ENCODE measurements at places on chromosomes 3 and 15. TPM values are rescaled to one million over a fixed set of nuclear protein-coding genes. Genes with fewer than 3 reads are reported as not detected.

DNA sequence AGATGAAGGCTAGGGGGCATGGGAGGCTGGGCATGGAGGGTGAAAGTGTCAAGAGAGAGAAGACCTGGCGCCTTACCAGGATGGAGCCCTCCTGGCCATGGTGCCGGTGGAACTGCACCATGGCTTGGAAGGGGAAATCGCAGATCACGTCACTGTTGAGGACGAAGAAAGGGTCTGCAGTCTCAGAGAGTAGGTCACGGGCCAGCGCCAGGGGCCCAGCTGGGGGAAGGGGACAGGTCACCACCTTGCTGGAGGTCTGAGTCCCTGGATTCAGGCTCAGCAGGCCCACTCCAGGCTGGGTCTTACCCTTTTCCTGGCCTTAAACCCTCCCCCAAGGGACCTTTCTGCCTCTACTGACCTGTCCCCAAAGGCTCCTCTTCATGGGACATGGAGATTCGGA lies 855 bp downstream of the GMPPB start:
- no peak for DNase-seq

DNA sequence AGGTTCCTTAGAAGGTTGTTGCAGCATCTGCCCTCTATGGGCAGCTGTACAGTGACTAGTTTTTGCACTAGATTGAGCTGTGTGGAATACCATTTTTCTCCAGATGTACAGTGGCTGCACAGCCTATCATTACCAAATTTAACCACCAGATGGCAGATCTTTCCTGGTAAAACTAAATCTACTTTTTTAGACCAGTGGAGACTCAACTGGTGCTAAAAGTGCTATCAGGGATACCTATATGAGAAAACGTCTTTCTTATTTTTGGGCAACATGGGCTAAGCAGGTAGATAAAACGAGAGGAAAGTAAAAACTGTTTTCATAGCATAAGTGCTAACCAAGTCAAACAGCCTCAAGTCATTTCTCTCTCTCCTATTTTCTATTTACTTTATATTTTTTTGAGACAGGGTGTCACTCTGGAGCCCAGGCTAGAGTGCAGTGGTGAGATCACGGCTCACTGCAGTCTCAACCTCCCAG lies 21.2 kb downstream of the IGSF10 start:
- DNase-seq, result no peak

DNA sequence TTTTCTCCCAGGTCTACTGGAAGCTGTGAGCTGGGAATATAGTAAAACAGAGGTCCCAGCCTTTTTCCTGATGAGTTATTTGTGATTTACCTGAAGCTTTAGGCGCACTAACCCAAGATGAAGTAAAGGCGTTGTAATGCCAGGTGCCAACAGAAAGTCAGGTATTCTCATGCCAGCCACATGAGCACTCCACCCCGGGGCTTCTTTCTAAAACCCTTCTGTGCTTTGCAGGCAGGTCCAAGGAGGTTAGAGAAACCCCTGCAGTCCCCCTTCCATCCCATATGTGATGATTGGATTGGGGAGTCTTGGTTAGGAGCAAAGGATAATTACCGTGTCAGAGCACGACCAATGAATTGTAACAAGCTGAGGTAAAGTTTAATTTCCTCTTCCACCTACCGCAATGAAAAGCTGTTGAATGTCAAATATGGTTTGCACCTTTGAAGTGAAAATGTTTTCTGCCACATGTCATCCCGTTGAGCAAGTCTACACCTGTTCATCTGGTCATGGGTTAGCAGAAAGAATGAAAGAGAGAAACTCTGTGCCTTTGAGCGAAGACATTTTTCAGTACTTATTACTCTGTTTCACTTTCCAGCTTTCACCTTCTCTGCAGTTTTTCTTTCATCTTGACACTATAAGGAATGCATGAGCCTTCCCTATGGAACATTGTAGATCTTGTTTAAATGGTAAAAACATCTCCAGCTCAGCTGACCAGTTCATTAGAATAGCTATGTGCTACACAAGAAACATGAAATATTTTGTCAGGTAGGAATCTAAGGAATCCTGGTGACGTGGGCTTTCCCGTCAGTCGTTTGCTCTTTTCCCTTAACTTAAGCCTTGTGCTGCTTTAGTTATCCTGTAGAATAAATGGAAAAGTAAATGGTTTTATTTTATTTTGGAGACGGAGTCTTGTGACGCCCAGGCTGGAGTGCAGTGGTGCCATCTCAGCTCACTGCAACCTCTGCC lies 204.6 kb upstream of the IL12A start:
- no peak for DNase-seq

DNA sequence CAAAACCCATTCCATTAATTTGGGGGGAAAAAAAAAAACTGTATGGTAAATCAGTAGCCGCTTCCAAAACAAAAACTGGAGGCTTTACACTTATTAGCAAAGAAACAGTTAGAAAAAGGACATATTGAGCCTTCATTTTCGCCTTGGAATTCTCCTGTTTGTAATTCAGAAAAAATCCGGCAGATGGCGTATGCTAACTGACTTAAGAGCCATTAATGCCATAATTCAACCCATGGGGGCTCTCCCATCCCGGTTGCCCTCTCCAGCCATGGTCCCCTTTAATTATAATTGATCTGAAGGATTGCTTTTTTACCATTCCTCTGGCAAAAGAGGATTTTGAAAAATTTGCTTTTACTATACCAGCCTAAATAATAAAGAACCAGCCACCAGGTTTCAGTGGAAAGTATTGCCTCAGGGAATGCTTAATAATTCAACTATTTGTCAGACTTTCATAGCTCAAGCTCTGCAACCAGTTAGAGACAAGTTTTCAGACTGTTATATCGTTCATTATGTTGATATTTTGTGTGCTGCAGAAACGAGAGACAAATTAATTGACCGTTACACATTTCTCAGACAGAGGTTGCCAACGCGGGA lies 9.4 kb upstream of the RPL24 start:
- no peak for DNase-seq

The PLA1A gene
- total RNA-seq, result 3.1 TPM

GRCh38 chr3:11381563-11381962 lies 109.4 kb downstream of the ATG7 start:
- no peak for DNase-seq

The ALG1L2 gene
- total RNA-seq, result 1.2 TPM

DNA sequence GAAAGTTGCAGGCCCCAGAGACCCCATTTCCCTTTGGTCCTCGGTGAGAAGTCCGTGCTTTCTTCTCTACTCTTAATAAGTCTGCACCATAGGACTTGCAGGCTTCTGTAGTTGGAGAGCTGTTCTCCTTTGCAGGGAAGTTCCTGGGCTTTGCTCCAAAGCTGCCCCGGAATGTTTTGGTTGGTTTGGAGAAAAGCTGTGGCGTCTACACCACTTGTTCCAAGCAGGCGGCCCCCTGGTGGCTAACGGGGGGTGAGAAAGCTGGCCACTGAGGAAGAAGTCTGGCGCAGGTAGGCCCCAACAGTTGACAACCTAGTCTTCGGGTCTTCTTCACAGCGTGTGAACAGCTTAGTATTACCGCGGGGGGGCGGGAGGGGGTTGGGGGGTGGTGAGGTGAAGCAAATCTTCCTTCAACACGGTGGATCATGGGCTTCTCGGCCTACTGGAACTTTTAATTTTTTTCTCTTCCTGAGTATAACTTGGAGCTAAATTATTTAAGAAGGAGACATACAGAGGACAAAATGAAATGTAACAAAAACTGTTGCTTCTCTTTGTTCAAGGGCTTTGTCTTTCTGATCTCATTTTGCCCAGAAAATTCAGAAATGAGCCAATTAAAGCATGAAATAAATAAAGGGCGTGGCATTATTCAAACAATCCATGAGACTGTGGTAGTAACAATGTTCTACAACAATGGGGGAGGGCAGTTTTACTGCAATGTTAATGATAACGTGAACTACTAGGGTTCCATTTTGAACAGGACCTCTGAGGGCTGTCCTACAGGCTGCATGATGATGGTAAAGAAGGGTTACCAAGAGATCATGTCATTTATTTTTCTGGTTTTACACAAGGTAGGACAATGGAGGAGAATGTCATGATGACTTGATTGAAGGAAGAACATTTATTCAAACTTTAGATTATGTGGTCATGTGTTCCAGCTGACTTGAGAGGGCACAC lies 2.2 kb upstream of the THRB start:
- DNase-seq, result peak; percentile 54

GRCh38 chr3:65368866-65369265 lies 669.9 kb downstream of the MAGI1 start:
- no peak for DNase-seq

The SEC61A1 gene
- 58.6 TPM for total RNA-seq

The KLHL40 gene
- total RNA-seq, result not detected

The GOLGA6B gene
- total RNA-seq, result 0.36 TPM

GRCh38 chr3:52223449-52224408 lies 1.7 kb downstream of the TLR9 start:
- DNase-seq, result no peak

The ISLR gene
- total RNA-seq, result 30.0 TPM

- peak; percentile 86 for DNase-seq
Observed at GRCh38 chr15:75204340-75205063, 2.8 kb downstream of the C15orf39 start.

The POTEB gene
- not detected for total RNA-seq

- no peak for DNase-seq
Observed at GRCh38 chr15:78614021-78614420, 6.8 kb downstream of the CHRNA3 start.

The ANKUB1 gene
- not detected for total RNA-seq

DNA sequence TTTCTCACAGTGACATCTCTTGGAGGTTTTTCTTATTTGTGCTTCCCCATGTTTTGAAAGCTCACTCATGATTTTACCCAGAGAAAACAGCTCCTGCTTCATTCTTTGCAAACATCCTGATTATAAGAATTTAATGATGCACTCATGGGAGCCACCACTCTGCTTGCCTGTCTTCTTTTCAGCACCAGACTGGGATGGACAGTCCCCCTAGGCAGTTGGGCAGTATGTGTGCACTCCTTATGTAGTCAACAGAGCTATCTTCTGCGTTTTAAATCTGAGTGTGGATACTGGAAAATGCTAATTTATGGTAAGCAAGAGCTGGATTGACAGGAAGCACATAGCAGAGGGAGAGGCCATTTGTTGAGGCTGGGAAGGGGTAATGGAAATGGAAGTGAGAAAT lies 276.1 kb downstream of the AGBL1 start:
- no peak for DNase-seq

DNA sequence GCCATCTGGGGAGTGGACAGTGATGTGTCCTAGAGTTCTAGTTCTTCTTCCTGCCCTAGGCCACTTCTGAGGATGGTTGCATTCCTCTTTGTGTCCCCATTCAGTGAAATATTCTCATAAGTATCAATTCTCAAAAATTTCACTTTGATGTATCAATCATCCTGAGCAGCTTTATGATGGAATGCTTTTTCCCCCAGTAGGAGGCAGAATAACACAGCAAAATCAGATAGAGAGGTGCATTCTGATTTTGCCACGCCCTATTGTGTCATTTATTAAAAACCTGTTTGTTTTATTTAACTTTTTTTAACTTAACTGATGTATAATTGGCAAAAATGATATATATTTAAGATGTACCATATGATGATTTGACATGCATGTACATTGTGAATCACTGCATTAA lies 656.0 kb upstream of the GRM7 start:
- DNase-seq, result no peak

DNA sequence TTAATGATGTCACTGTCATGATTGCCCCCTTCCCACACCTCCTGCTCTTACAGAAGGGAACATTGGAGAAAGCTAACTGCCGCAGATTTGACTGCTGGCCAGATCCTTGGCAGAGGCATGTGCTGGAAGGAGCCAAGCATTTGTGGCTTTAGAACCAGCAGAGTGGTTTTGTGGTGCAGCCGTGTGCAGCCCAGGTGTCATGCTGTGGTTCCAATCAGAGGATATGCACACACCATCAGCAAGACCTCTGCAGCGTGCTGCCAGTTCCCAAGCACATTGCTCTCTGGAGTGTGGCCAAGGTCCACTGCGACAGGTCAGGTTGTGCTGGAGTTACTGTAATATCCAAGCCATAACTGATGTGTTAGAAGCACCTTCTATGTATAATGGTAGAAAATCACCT lies 61.6 kb downstream of the OTOL1 start:
- DNase-seq, result no peak

DNA sequence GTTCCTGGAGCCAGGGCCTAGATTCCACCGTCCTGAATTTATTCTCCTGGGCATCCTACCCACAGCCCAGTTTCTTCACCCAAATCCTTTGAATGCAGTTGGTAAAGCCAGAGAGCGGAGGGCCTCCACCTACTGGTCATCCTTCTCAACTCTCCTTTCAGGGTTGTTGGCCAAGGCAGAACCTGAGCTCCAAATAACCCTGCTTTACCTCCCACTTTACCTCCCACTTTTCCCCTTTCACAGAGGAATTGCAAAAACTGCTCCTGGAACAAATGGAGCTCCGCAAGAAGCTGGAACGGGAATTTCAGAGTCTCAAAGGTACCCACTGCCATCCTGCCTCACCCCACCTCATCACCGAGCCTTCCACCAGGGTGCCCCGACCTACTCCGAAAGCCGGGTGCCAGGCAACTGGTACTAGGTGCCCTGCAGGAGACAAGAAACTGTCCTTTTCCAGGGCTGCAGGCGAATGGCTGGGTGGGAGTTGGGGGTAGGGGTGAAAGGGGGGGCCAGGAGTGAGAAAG lies 6.8 kb downstream of the SKOR1 start:
- DNase-seq, result no peak

- no peak for DNase-seq
Observed at GRCh38 chr15:36160351-36160750, 419.1 kb upstream of the CDIN1 start.
